ENCODE measurements at places on chromosomes 12 and 14.

- peak; percentile 31 for DNase-seq
These were observed 96.3 kb upstream of the EEA1 start for GRCh38 chr12:93025145-93026103.

DNA sequence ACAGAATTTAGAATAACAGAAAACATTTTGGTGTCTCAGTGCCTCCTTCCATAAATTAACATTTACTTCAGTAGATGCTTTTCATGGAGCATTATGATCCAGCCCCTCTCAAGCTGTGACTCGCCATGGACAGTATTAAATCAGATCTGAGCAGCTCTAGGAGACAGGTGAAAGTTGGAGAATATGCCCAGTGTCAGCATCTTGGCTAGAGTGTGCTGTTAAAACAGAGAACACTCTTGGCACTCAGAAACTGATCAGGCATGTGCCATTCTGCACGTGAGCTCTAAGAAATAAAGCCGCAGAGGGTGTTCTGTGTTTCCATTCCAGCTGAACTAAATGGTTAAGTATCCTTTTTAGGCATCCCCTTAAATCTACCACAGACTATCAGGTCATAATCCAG lies 68.0 kb downstream of the DIP2B start:
- DNase-seq, result peak; percentile 45

DNA sequence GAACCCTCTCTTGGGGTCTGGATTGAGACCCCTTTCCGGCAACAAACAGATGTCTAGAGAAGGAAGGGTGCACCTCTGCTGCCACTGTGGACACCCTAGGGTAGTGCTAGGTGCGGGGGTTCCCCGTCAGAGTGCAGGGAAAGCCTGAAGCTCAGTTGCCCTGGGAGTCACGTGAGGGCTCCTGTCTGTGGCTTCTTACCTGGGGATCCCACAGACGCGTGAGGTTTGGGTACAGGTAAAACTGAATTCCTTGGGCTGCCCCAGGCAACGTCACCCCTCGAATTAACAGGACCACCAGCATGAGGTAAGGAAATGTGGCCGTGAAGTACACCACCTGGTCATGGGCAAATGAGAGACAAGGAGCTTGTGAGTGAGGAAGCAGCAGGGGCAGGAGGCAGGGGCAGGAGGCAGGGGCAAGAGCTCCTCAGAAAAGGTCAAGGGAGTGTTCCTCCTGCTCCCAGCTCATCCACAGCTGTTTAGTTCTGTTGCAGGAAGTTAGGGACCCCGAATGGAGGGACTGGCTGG lies 21.0 kb upstream of the SLC6A12 start:
- DNase-seq, result no peak

DNA sequence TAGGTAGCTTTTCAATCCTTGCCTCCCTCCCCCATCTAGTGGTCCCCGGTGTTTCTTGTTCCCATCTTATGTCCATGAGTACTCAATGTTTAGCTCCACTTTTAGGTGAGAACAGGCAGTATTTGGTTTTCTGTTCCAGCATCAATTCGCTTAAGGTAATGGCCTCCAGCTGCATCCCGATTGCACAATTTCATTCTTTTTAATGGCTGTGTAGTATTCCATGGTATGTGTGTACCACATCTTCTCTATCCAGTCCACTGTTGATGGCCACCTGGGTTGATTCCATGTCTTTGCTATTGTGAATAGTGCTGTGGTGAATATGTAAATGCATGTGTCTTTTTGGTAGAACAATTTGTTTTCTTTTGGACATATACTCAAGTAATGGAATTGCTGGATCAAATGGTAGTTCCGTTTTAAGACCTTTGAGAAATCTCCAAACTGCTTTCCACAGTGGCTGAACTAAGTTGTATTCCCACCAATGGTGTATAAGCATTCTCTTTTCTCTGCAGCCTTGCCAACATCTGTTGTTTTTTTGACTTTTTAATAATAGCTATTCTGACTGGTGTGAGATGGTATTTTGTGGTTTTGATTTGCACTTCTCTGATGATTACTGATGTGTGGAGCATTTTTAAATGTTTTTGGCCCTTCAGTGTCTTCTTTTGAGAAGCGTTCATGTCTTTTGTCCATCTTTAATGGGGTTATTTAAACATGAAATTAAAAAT lies 34.2 kb upstream of the ASPG start:
- DNase-seq, result no peak

- no peak for DNase-seq
These were observed 158.1 kb upstream of the FOXG1 start for GRCh38 chr14:28608443-28608842.

- peak; percentile 71 for DNase-seq
These were observed 108.7 kb upstream of the HIF1A start for GRCh38 chr14:61586544-61587055.

DNA sequence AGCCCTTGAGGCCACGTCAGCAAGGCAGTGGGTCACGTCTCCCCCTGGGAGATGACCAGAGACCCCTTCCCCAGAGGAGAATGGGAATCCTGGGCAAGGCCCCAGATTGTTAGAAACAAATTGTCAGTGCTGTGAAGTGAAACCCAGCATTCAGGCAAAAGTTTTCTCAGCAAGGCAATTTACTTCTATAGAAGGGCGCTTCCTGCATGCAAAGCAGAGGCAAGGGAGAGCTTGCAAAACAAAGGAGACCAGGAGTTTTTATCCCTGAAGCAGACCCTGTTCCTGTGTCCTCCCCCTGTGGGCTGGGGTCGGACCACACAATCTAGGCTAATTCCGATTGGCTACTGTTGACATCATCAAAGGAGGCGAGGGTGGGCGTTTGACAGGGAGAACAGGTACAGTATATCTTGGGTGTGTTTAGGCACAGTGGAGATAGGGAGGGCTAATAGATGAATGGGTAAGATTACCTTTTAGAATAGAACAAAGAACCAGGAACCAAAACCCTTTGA lies 114.2 kb downstream of the RIN3 start:
- DNase-seq, result no peak

- peak; percentile 52 for DNase-seq
These were observed 117.3 kb upstream of the CAND1 start for GRCh38 chr12:67151886-67152285.

DNA sequence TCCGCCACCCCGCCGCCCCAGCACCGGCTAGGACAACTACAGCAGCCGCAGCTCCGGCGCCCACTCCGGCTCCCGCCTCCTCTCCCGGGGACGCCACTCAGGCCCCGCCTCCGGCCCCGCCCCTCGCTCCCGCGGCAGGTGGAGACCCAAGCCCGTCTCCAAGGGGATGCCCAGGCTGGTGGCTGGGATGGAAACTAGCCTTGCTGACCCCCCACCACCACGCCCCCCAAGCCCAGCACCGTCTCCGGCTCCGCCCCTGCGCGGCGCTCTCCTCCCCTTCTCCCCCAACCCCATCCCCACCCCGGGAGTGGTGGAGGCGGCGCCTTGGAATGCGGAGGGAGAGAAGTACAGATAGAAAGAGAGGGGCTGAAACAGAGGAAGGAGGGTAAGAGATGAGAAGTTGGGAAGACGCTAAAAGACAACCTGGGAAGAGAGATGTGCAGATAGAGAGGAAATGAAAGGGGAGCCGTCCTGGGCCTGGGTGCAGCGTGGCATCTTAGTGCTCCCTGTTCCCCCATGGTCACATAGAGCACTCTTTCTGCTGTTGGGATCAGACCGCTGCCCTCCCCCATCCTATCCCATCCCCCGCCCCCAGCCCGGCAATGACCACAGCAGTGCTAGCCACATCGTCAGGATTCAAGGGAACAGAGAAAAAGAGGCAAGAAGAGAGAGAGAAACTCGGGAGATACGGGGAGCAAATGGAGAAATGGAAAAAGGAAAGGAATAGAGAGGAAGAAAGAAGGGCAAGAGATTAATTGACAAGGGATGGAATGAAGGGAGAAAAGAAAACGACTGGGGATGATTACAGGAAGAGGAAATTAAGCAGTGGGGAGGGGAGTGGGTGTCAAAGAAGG lies at the start of gene ITGA7:
TSS of gene ITGA7 (minus strand) at position 64 of the 854 bp plus-strand sequence. CDS start 222 bp downstream, outside the sequence.
- DNase-seq, result peak; percentile 85

- DNase-seq, result no peak
These were observed 257.8 kb upstream of the BTG1 start for GRCh38 chr12:92403210-92404175.

GRCh38 chr12:117685110-117685926 lies 283.5 kb downstream of the KSR2 start:
- peak; percentile 71 for DNase-seq

DNA sequence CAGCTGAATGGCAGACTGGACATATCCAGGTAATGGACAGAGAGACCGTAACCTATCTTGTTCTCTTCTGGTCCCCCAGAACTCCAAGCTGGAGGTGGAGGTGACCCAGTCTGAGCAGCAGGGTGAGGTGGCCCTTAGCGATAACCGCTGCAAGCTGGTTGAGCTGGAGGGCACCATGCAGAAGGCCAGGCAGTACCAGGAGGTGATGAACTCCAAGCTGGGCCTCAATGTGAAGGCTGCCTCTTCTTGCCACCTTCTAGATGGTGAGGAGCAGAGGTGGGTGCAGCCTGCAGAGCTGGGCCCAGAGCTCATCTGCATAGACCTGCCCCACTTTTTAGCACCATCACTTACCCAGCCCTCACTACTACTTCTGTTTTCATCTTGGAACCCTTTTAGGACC lies 7.2 kb upstream of the KRT86 start:
- DNase-seq, result no peak

DNA sequence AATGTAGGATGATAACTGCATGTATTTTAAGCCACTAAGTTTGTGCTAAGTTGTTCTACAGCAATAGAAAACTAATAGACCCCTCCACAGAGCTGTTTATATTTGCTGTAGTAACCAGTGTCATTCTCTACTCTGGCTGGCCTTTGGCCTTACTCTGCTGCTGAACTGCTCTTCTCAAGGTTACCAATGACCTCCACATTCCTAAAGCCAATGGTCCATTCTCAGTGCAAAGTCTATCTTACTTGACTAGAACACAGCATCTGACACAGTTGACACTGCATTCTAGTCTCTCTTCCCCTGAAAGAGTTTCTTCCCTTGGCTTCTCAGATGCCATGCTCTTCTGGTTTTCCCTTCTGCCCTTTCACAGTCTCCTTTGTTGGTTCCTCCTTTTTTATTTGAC lies 154.8 kb upstream of the CRY1 start:
- DNase-seq, result no peak

DNA sequence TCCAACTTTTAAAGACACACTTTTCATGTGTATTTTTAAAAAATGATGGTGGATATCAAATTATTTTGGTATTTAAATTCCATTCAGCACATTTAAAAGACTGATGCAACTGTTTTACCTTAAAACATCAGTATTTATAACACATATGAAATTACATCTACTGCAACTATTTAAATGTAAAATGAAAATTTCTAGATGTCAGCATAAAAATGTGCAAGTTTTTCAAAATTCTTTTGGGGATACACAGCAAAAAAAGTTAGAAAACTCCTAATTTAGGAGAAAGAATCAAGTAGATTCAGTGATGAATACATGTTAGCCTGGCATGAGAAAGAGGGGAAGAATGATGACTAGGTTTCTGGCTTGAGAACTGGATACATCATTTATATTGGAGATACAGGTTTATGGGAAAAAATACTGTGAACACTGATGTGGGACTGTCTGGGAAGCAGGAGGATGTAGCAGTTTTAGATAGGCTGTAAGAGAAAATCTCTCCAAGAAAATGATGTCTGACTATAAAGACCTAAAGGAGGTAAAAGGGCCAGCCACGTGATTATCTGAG lies 9.2 kb downstream of the SOS2 start:
- no peak for DNase-seq

GRCh38 chr14:63737582-63738006 lies 9.7 kb upstream of the SGPP1 start:
- no peak for DNase-seq

- peak; percentile 66 for DNase-seq
These were observed 58.2 kb downstream of the HMGA2 start for GRCh38 chr12:65882486-65882885.

- no peak for DNase-seq
These were observed 196.6 kb downstream of the SLC25A21 start for GRCh38 chr14:36975834-36976233.

- peak; percentile 25 for DNase-seq
These were observed 4.5 kb upstream of the RPGRIP1 start for GRCh38 chr14:21275261-21275858.

DNA sequence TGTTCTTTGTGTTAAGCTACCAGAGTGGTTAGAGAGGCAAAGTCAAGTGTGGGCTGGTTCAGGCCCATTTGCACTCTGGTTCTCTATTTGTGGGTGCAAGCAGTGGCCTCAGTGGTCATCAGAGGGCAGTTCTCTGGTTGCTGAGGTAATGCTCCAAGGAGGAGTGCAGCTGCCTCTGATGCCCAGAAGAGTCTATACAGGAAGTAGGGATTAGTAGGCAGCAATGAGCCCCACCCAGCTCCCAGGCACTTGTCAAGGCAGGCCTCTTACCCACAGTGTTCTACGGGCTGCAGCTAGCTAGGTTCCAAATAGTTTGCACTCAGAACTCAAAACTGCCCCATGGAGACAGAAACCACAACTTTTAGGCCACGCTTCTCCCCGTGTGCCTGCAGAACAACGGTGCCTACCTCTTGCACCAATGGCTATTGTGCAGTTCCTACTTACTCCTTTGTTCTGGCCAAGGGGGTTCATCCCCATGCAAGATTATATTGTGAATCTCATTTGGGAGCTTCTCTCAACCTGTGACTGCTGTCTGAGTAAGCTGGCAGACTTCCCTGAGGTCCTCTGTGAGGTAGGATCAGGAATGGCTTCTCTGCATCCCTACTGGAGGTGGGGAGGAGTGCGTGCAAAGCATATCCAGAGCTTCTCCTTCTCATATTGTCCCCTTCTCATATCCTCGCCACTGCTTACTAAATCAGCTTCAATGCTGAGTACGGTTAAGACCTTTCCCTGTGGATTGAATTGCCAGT lies 410.3 kb upstream of the LMO3 start:
- no peak for DNase-seq

GRCh38 chr14:100715332-100715731 lies 11.4 kb upstream of the DLK1 start:
- DNase-seq, result no peak

DNA sequence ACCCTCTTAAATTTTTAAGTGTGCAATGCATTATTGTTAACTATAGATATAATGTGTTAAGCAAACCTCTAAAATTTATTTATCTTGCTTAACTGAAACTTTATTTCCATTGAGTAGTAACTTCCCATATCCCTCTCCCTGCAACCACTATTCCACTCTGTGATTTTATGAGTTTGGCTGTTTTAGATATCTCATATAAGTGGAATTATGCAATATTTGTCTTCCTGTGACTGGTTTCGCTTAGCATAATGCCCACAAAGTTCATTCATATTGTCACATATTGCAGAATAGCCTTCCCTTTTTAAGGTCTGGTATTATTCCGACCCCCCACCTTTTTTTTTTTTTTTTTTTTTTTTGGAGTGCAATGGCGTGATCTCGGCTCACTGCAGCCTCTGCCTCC lies 247.6 kb downstream of the EMP1 start:
- peak; percentile 43 for DNase-seq

- DNase-seq, result peak; percentile 26
These were observed 1494.7 kb upstream of the TMEM132C start for GRCh38 chr12:126772171-126772864.

GRCh38 chr14:79487632-79488031 lies 723.7 kb downstream of the DIO2 start:
- no peak for DNase-seq

- DNase-seq, result peak; percentile 57
These were observed 150.9 kb downstream of the MED13L start for GRCh38 chr12:116126610-116127009.

GRCh38 chr14:53260286-53260685 lies 107.2 kb upstream of the DDHD1 start:
- no peak for DNase-seq

GRCh38 chr12:118183711-118184110 lies 47.8 kb downstream of the PEBP1 start:
- DNase-seq, result no peak

- no peak for DNase-seq
These were observed 6.3 kb upstream of the RILPL2 start for GRCh38 chr12:123442774-123443173.

GRCh38 chr12:14417715-14418114 lies 52.2 kb downstream of the ATF7IP start:
- peak; percentile 78 for DNase-seq

Measured in muscle of leg (tissue), 16 donors.